HCEC 1CT (cell line): ENCODE measurements at places on chromosomes 11 and 22.

- DNase-seq: no peak
These were observed 7.3 kb downstream of the NAV2 start for GRCh38 chr11:19719960-19720359.

- peak; percentile 94 for DNase-seq
These were observed 13.7 kb downstream of the AMOTL1 start for GRCh38 chr11:94781837-94782236.

DNA sequence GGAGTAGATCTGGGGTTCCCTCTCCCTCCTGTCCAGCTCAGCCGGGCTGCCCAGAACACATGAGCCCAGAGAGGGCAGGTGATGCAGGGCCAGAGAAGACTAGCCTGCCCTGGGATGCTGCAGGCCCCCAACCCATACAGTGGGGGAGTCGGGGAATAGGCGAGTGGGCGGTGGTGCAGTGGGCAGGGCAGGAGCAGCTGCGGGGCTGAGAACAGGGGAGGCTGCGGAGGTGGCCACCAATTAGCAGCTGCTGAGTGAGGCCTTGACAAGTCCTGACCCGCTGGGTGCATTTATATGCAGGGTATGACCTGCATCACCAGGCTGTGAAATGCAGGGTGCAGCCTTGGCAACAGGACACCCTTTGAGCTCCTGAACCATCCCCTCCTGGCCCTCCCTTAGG is 43.1 kb downstream of the NFAM1 start:
- no peak for DNase-seq

DNA sequence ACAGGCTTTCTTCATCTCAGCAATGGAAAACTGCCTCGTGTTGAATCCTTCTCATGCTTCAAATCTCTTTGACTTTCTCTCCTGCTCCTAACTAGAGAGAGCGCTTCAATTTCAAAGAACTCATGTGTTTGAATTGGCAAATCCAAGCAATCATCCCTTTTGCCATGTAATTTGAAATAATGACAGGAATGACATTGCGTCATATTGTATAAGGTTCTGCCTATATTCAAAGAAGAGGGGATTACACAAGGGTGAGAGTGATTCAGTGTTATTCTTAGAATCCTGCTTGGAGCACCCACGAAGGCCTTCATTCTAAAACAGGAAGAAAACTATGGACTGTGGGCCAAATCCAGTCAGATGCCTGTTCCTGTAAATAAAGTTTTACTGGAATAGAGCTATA is 720.6 kb downstream of the JRKL start:
- DNase-seq: no peak

DNA sequence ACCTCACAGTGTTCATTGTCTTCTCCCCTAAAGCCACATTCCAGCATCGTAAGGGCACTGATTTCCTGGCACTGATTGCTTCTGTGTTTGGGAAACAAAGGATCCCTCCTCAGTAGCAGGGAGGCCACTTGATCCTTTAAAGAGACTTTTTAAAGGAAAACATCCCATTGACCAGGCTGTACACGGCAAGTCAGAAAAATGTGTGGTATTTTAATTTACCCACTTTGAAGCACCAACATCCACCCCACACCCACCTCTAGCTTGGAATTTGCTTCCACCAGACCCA is 364.9 kb downstream of the SHANK2 start:
- DNase-seq: no peak
